ENCODE measurements at places on chromosomes 1 and 21. TPM values are rescaled to one million over a fixed set of nuclear protein-coding genes. Genes with fewer than 3 reads are reported as not detected.

Gene CA6
- total RNA-seq, result 0.17 TPM

Gene SERPINC1
- total RNA-seq, result not detected

Gene BARHL2
- total RNA-seq, result not detected

DNA sequence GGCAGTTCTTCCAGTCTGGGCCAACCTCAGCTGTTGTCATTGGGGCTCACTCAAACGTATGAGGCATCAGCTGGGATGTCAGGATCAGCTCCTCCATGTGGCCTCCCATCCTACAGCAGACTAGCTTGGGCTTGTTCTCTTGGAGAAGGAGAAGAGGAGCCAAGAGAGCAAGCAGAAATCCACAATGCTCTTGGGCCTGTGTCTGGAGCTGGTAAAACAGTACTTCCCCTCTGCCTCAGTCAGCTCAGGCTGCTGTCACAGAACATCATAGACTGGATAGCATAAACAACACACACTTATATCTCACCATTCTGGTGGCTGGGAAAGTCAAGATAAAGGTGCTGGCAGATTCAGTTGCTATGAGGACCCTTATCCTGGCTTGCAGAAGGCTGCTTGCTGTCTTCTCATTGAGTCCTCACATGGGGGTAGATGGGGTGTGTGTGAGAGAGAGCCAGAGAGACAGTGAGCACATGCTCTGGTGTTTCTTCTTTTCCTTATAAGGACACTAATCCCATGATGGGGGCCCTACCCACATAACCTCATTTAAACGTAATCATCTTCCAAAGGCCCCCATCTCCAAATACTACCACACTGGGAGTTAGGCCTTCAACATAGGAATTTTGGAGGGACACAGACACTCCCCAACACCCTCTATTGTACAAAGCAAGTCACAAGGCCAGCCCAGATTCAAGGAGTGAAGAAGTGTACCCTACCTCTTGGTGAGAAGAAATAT is 16.3 kb upstream of the DNAJC6 start:
- H3K27me3 ChIP-seq, result no peaks in the 10 kb centered on the region
- no peak for DNase-seq
- no peak overlapping the region for H3K27ac ChIP-seq

Gene HAO2
- total RNA-seq, result not detected

Gene SERINC2
- total RNA-seq, result 0.29 TPM

DNA sequence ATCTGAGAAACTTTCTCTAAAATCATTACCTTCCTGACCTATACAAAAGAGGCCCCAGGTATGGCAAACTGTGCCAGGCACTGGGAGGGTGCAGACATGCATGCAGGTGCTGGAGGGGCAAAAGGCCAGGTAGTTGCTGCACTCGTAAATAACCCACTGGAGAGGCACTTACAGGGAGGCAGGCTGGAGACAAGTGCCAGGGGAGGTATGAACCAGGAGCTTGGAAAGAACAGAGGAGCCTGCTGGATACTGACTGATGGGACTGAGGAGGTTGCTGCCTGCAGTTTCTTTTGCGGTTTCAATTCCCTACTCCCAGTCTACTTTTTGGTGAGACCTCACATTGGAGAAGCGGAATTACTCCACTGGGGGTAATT is 113.9 kb downstream of the DSCAM start:
- H3K36me3 ChIP-seq, result no peaks in the 10 kb centered on the region
- DNase-seq, result no peak
- H3K27ac ChIP-seq, result no peak overlapping the region
- H3K4me3 ChIP-seq, result no peak overlapping the region
- H3K4me1 ChIP-seq, result no peaks in the 10 kb centered on the region
- no peaks in the 10 kb centered on the region for H3K27me3 ChIP-seq

Gene RGSL1
- total RNA-seq, result not detected

DNA sequence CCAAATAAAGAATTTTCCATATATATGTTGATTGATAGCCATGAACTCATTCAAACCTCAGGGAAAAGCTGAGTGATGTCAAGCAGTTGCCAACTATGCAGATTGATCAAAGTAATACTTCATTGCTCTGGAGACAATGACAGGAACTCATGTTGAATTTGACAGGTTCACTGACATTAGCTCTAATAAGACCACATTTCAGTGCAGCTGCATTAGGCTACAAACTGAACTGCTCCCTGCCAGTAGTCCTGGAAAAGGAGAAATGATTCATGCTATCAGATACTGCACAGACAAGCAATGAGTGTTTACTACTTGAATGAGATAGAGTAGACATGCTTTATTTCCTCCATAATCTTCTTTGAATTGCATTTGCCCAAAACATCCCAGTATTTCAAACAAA is 948.4 kb downstream of the MRPL39 start:
- H3K4me1 ChIP-seq, result no peaks in the 10 kb centered on the region
- H3K36me3 ChIP-seq, result no peaks in the 10 kb centered on the region

Gene SNAP47
- total RNA-seq, result 32.5 TPM
